ENCODE measurements at places on chromosomes 11 and 22.
A peak's percentile ranks its signal among the peaks of the same experiment; 100 is the strongest.

- DNase-seq: no peak
These were observed 91.7 kb upstream of the SHISAL1 start for GRCh38 chr22:44404341-44405020.

DNA sequence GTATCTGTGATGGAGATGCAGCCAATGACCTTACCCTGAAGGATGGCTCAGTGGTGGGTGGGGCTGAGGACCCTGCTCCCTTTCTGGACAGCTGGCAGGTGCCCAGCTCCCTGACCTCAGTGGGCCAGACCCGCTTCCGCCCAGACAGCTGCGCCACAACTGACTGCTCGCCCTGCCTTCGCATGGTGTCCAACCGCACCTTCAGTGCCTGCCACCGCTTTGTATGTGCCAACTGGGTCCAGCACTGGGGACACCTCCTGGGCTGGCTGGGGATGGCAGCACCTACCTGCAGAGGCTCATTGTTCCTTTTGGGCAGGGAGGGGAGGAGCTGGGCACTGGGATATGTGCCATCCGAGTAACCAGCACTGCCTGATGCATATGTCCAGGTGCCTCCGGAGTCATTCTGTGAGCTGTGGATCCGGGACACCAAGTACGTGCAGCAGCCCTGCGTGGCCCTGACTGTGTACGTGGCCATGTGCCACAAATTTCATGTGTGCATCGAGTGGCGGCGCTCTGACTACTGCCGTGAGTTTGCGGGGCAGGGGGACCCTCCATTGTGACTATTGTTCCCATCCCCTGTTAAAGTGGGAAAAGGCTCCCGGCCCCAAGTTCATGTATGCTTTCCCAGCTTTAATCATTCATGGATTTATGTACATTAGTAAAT lies 84.8 kb downstream of the OTOG start:
- DNase-seq: no peak

GRCh38 chr22:41780746-41781505 lies 19.6 kb upstream of the CCDC134 start:
- DNase-seq: peak; percentile 58

DNA sequence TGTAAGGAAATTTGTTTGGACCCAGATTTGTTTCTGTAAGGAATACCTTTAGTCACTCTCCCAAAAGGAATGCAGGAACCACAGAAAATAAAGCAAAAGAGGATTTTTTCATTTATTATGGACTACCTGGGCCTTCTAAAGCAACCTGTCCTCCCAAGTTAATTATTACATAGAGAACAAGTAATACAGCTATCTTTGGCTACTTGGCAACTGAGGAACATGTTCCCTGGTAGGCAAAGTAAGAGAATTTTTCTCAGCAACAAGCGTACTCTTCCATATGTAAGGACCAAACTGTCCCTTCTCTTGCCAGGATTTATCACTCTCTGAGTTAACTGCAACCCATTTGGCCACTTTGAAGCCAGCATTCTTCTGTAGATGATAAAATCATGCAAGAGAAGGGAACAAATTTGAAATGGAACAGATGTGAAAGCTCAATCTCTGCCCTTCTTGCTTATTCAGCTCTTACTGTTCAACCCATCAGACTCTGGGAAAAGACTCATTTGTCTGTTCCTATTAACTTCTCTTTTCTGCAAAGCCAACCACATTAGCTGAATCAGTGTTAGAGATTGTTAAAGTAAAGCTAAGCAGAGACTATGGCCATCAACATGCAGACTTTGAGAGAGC lies 190.2 kb downstream of the SWAP70 start:
- DNase-seq: no peak

DNA sequence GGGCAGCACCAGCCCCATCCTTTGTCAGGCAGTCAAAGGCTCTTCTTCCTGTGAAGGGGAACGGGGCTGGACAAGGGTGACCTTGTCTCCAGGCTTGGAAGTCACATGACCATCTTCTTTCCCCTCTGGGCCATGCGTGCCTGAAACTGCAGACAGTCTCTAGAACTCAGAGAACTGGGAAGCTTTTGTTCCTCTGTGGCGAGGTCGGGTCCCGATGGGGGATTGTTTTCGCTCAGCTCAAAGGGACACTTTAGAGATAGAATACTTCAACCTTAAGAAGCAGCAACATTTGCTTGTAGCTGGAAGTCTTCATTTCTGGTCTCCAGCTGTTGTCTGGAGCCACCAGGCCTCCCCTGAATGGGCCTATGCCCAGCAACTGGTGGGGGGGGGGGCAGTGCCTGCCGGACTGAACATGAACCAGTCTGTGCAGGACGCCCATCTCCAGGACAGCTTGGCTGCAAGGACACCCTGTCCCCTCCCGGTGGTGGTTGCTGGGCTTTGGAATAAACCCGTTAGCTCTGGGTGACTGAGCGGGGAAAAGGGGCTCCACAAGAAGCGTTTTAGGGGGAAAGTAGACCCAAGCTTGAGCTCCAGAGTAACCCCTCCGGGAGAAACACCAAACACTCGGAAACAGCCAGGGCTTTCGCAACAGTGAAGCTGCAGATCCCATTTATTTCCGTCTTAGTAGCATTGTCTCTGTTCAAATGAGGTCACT lies 55.7 kb upstream of the EMID1 start:
- peak; percentile 59 for DNase-seq

GRCh38 chr22:22487869-22488597 lies 20.5 kb downstream of the ZNF280B start:
- no peak for DNase-seq

GRCh38 chr11:16195651-16196050 lies 160.7 kb downstream of the SOX6 start:
- no peak for DNase-seq

GRCh38 chr11:69075421-69076128 lies 26.8 kb downstream of the TPCN2 start:
- no peak for DNase-seq

All from retina (tissue), 1 donor.